Stimulated activated naive CD4-positive, alpha-beta T cell treated with Interleukin-2 at 50 U/mL for 16 hours (primary cell): ENCODE measurements at places on chromosomes 4 and X.

GRCh38 chr4:15239866-15240265 is 188.0 kb upstream of the C1QTNF7 start:
- no peak for DNase-seq

DNA sequence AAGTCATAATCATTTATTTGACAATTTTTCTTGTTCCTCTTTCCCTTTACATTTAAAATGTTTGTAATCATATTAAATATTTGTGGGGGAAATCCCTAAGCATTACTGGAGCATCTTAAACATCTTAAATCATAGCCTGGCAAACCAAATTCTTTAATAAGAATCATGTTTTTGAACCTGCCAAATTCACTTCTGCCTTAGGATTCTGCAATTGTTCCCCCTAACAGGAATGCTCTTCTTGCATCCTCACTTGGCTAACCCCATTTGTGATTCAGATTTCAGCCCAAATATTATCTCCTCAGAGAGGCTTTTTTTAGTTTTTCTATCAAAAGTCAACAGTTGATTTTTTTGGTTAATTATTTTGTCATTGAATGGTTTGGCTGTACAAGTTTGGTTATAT is 241.1 kb downstream of the MAPK10 start:
- no peak for DNase-seq

DNA sequence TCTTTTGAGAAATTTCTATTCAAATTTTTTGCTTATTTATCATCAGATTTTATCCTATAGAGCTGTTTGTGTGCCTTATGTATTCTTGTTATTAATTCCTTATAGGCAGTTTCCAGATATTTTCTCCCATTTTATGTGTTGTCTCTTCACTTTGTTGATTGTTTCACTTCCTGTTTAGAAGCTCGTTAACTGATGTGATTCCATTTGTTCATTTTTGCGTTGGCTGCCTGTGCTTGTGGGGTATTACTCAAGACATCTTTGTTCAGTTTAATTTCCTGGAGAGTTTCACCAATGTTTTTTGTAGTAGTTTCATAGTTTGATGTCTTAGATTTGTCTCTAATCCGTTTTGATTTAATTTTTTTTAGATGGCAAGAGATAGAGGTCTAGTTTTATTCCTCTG is 14.6 kb downstream of the ZNF718 start:
- no peak for DNase-seq

- no peak for DNase-seq
Measured at GRCh38 chr4:124931050-124931449, 218.5 kb upstream of the ANKRD50 start.

DNA sequence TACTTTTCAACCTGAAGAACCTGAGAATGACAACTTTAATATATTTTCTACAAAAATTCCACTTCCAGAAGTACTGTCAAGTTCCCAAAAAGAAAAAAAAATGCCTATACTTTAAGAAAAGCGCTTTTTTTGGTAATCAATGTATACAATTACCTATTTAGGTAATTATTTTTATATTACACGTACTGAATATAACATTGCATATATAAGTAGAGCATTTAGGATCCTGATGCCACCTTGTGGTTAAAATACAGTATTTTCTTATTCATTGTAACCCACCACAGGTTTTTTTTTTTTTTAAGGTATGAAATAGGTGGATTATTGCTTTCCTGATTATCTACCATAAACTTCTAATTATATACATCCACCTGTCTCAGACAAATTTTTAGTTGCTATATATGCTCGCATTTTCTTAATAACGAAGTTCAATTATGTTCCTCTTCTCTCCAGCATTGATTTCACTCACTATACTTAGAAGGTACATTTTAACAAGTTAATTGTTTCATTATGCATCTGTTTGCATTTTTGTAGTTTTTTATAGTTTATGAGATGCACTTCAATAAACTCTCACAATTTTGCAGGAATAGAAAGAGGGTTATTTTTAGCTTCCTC is 5.2 kb downstream of the MAP9 start:
- DNase-seq, result no peak

DNA sequence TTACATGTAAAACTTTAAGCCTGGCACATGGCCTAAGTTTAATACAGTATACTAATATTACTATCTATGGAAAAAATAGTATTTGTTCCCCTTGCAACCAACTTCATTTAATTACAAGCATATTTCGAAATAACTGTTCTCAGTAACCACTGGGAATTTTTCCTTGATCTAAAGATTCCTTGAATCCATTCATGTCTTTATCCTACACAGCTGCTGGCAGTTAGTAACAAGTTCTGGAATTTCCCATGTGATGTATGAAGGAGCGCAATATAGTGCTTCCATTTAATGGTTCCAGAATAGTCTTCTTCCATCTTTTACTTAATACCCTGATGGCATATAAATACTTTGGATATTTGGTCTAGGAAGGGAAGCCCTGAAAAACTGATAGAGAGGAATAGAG is 136.5 kb downstream of the AASDH start:
- no peak for DNase-seq

GRCh38 chr4:37938208-37938607 is 22.0 kb upstream of the PTTG2 start:
- no peak for DNase-seq

- DNase-seq, result no peak
Measured at GRCh38 chrX:68824565-68825125, 4.2 kb upstream of the EFNB1 start.

DNA sequence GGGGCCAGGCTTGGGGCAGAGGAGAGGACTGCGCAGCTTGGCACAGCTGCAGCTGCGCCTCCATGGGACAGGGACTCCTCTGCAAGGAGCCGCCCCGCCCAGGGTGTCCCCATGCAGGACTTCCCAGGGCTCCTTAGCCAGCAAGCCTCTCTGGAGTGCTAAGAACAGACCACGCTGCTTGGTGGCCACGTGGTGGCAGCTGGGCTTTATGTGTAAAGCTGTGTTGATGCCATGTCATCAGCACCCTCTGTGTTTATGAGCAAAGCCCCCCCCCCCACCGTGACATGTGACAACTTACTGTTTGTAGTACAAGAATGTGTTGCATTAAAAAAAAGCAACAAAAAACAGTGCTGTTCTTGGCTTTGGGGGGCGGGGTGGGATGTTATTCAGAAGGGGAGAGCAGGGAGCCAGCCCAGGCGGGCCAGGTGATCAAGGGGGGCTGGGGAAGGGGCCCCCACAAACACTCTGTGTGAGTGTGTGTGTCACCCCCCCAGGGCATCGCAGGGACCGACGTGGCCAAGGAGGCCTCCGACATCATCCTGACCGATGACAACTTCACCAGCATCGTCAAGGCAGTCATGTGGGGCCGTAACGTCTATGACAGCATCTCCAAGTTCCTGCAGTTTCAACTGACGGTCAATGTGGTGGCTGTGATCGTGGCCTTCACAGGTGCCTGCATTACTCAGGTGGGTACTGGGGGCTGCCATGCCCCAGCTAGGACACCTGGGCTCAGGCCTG is 40.3 kb downstream of the ATP2B3 start:
- DNase-seq, result no peak

DNA sequence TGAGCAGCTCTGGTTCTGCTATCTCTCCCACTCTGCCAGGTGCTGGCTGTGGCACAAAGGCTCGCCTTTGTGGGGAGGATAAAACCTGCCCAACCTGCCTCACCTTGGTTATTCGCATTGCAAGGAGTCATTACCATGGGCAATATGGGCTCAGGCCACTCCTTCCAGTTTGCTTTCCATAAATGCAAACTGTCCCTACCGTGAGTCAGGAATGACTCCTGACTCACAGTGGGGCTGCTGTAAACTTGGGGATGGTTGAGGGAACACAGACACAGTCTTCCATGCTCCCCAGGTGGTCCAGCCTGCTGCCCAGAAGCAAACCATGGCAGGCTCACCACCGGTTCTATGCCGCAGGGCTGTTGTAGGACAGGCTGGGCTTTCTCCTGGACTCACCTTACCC is 36.1 kb downstream of the COQ2 start:
- DNase-seq, result no peak

DNA sequence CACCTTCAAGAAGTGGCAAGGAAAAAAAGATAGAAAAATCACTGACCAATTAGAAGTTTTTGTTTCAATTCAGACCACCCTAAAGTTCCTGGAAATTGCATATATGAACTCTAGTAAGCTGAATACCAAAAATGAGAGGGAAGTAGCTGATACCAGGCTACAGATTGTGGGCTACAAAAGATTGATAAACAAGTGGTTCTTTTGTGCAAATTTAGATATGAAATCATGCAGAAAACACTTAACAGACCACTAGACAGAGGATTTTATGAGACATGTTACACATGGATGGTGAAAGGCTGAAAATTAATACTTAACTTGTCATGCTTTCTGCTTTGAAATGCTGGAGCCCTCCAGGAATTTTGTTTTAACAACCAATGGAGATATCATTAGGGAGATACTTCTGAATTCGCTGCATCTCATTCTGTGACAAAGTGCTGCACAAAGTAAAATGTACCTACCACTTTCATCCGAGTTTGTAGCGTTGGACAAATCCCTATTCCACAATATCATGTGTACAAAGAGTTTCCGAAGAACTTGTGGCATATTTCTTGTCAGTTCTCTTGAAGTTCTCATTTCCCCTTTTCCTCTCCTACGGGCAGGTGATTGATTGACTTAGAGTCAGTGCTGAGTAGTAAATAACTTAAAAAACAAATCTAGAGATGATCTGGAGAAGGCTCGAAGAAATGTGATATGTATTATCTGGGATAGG is 235.0 kb downstream of the PALLD start:
- no peak for DNase-seq

DNA sequence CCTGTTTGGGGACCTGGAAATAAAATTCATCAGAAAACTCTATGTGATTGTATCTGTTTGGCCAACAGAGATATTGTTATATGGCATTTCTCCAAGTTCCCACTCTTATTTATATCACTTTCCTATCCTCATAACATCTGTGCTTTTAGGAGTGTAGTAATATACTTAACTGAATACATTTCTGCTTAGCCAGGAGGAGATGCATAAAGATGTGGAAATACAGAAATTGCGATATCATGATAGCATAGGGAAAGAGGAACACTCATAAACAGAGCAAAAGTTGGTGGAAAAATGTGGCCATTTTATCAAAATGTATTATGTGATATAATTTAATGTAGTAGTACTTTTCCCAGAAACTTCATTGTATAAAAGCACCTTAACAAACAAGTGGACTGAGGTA is 46.1 kb upstream of the TSPAN7 start:
- no peak for DNase-seq

GRCh38 chr4:33411182-33411581 is 2691.0 kb downstream of the PCDH7 start:
- DNase-seq, result no peak

DNA sequence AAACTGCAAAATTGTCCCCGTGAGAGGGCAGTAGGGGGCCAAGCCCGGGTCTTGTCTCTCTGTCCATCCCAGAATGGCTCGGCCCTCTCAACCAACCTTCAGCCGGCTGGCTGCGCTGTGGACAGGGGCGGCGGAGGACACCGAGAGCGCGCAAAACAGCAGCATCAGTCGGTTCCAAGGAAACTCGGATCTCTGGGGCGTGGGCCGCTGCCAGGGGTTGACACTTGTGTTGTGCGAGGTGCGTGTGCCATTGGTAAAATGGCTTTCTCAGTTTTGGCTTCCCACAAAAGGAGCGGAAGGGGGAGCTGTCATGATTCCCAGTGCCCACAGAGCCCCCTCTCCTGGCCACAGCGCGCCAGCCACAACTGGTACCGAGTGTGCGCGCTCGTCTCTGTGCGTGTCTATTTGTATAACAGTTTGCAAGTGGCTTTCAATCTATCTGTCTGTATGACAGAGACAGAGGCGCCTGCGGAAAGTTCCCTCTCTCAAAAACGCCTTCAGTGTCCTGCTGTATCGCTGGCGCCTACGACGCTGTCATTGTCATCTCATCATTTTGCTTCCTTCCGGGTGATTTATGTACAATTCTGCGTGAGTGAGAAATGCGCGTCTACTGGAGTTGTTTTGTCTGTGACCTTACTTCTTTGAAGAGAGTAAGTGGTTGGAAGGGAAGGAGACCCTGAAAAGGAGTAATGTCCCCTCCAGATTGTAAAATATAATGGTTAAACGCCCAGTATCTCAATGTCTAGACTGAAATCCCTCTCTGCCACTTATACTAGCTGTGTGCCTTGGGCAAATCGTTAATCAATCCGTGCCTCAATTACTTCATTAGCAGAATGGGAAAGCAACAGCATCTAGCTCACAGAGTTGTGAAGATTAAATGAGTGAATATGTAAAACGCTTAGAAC is 1.8 kb downstream of the DKK2 start:
- no peak for DNase-seq

GRCh38 chr4:176293660-176294059 is 24.6 kb upstream of the ASB5 start:
- DNase-seq, result no peak

- no peak for DNase-seq
Measured at GRCh38 chrX:22666441-22666840, 333.3 kb upstream of the DDX53 start.

DNA sequence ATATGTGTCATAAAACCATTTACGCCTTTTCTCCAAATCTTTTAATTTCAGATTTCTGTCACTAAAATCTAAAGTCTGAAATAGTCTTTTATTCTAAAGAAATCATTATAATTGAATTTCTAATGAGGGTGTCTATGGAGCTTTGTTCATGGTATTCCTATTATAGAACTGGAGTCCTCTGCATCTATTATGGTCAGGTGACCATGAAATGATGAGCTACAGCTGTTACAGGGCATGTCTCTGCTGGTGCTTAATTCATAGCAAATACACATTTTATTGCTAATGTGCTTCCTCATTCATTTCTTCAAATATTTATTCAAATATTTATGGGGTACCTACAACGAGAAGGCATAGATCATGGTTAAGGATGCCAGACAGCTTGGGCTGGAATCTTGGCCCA is 126.1 kb downstream of the NAA11 start:
- DNase-seq, result no peak

- no peak for DNase-seq
Measured at GRCh38 chr4:38920677-38921076, 53.1 kb downstream of the FAM114A1 start.
